NCI-H1930 (cell line): ENCODE measurements at places on chromosomes 4 and X.

DNA sequence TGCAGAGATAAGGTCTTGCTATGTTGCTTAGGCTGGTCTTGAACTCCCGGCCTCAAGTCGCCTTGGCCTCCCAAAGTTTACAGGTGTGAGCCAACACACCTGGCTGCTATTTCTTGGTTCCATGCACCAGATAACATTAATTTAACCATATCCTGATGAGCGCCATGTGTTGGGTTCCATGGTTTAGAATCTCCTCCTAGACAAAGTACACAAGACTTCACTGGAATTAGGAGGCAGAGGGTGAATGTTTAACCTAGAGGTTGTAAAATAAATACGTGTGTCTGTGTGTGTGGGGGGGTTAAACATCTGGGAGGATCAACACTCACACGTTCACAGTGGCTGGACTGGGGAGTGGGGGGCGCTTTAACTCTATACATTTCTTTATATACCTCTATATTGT lies 32.4 kb upstream of the SORCS2 start:
- no peak for DNase-seq

- DNase-seq, result no peak
These were observed 16.5 kb downstream of the TMPRSS11E start for GRCh38 chr4:68463796-68464195.

DNA sequence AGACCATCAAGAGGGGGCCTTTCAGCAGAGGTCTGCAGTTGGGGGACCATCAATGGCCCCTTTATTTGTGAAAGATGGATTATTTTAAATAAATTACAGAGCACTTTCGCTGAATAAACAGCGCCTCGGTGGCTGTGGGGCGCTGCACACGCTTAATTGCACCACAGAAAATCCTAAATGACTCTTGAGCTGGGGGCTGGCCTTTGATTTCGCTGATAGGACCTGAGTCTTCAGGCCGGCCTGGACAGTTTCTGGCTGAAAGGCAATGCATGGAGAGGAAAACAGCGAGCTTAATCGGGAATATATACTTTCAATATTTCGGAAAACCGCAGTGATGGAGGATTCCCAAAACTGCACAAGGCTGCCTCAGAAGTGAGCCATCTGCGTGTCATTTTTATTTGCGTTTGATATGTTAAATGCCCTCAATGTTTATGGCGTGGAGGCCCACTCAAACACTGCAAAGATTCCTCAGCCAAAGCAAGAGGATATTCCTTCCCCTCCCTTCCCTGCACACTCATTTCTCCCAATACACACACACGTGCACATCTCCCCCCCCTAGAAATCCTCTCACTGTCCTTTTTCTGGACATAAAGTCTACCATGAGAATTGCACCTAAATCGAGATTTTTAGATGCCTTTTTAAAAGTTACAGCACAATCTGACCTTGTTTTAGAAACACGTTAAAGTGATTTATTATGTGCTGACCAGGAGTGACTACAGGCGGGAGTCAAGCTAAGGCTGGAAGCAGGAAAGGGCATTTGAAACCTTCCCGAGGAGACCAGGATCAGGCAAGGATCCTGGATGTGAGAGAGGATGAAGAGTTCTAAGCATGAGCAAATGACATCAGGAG lies 340.7 kb downstream of the RAB28 start:
- DNase-seq, result no peak

DNA sequence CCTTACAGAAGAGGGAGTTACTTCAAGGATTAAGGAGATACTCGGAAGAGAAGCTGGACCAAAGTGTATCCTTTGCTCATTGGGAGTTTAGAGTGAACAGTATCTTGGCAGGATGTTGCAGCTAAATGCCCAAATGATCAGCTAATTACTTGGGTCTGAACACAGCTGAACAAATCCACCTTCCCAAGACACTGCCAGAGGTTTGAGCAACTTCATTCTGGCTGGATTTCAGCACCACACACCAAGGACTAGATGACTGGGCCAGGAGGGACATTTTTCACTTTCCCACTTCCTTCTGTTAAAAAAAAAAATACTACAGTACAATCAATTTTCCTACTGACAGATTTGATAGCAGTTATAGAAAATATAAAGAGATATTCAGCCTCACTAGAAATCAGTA lies 324.6 kb downstream of the MID1IP1 start:
- DNase-seq, result no peak

GRCh38 chrX:114061226-114061625 lies 522.7 kb upstream of the HTR2C start:
- no peak for DNase-seq

DNA sequence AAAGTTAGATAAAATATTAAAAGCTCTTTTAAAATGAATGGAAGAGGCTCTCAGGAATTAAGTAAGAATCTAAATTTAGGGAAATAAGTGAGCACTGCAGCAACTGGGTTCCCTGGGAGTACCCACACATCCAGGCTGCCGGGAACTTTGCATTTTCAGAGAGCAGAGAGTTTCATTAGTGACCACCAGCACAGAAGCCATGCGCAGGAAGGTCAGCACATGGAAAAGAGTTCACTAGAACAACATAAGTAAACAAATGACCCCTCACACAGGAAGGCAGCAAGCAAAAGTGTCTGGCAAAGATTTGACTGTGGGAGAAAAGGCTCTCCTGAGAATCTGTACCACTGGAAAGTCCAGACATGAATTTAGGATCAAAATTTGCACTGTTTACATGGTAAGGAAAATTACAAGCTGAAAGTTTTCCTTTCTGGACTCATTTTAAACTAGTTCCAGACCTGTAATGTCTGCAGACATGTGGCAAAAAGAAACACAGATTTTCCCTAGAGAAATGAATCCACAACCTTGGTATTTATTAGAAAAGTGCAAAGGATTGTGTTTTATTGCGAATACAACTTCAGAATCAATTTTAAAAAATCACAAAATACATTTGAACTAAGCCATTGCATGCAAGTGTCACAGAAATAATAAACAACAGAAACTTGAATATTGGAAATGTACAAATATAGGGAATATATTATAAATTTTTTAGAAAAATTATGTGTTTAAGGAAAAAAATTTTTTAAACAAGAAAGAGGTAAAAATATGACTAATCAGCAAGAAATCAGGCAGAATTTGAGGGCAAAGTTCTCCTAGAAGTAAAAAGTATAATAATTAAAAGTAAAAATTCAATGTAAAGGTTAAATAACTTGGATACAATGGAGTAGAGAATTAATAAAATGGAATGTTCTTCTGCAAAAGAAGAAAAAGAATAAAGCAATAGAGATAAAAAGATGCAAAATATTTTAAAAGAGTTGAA lies 18.4 kb upstream of the MYOZ2 start:
- no peak for DNase-seq

DNA sequence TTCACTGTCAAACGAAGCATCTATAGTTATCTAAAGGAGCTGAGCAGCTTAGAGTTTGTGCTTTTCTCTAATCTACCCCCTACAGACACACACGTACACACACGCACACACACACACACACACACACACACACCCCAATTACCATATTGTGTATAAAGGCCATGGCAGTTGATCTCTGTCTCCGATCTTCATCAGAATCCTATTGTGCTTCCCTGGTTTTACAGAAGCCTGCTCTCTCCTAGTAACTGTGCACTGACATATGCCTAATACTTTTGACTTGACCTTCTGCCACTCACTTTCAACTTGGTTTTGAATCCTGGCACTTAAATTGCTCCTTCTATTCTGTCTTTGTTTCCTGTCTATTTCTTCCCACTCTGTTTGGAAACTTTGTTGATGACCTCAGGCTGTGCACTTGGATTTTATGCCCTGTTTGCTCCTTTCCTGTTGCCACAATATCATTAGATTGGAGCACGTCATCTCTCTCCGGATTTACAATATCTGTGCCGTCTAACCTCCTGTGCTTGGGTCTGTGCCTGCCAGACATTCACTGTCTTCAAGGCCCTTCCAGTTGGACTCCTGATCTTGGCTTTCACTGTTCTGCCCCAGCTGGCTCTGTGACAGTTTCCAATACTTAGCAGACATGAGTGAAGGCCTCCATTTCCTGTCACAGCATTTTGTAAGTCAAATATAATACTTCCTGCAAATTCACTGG lies 928.1 kb downstream of the FAT4 start:
- no peak for DNase-seq

DNA sequence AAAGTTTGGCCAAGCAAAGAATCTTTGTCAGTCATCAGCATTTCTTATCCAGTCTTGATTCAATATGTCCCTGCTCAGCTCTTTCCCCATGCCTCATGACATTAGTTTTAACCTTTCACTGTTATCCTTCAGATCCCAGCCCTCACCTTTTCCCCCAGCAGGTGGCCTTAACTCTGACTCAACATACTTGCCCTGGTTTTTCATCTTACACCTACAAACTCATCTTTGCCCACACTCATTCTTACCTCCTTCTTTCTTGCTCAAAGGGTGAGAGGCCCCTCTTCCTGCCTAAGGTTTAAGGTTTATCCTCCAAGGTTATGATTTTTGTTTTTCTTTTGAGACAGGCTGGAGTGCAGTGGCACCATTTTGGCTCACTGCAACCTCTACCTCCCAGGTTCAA lies 10.6 kb upstream of the ANXA5 start:
- no peak for DNase-seq

DNA sequence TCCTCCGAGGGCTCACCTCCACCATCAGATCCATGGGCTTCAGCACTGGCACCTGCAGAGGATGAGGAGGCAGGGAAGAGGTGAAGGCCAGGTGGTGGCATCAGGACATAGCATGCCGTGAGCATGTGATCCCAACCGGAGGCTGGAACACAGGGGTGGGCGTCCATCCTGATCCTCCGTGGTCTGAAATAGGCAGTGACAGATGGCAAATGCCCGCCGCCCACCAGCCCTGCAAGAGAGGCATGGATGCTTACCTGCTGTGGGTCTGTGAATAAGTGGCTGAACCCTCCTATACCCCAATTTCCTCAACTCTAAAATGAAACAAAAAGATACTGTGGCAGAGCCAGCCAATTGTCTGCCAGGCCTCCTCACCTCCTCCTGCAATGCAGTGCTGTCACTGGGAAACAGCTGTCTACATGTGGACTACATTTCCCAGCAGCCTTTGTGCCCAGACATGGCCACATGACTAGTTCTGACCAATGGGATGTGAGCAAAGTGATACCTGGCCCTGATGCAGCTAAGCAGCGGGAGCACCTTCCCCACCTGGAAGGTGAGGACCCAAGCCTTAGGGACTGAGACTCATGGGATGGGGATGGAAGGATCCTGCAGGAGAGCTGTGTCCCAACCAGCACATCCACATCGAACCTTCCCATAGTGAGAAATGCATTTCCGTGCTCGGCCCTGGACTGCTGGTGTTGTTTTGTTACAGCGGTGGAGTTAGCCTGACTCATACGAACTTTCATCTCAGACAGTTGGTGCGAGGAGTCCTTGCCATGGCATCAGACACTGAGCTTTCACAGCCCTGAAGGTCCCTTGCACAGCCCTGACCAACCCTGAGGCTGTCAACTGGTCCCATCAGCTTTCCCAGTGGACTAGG lies 99.5 kb downstream of the PPP2R2C start:
- peak; percentile 3 for DNase-seq

DNA sequence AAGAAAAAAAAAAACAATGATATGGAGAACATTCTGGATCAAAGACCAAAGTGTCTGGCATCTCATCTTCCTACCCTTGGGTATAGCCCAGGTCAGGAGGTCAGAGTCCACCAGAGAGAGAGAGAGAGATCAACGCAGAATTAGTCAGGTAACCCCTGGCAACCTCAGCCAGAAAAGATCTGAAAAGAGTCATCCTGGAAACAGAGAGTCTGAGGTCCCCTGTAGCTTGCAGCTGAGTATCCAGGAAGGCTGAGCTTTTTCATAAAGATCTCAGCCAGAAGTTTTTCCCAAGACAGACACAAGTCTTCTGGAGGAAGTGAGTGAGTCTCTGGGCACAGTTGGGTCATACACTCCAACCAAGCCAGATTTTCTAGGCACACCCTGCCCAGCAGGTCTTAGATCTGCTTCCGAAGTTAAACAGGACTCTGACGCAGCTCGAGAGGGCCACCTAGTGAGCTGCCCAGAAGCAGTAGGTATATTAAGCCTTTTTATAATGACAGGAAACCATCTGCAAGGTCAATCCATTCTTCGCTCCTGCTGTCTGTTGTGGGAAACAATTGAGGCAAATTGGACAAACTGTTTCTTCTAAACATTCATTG lies 35.7 kb downstream of the ACE2 start:
- DNase-seq, result peak; percentile 2

- DNase-seq, result no peak
These were observed 42.1 kb upstream of the MAGEA4 start for GRCh38 chrX:151870602-151871001.

DNA sequence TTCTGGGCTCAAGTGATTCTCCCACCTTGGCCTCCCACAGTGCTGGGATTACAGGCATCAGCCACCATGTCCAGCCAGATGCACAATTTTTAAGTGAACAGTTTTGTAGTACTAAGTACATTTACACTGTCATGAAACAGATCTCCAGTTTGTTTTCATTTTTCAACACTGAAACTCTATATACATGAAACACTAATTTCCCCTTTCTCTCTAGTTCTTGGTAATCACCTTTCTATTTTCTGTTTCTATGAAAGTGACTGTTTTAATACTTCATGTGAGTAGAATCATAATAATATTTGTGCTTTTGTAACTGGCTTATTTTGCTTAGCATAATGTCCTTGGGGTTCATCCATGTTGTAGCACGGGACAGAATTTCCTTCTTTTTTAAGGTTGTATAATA lies 237.4 kb downstream of the CAMK2D start:
- no peak for DNase-seq

DNA sequence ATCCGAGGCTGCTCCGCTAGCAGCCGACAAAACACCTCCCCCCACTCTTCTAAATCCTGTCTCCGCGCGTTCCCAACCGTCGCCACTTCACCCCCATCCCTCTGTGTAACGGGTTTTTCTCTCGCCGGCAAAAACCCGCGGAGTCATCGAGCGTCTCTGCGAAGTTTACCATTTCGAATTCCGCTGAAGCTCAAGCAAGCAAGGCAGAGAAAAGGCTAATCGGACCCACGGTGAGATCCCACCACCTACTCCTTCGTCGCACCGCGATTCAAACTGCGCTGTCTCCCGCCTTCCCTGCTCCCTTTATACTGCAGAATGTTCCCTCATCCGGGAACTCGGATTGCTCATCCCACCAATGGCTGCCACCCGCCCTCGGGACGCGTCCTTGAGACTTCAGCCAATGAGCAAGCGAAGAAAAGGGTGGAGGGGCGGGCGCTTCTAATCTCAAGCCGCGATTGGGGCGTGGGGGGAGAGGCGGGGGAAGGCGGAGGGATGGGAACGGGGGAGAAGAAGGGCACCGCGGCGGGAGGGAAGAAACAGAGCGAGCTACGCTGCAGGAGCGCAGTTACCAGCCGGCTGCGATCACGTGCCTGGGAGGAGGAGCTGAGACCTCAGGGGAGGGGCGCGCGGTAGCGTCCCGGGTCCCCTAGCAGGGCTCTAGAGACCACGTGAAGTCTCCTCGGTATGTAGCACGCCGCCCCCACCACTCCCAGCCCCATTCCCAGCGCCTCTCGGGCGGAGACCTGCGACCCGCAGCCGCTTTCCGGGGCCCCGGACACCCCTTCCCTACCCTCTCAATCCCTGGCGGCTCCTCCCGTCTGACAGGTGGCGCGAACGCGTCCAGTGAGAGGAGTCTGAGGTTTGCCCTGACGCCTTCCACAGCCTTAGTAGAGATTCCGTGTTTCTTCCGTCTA lies at the start of gene H2AZ1:
Gene H2AZ1 (minus strand): TSS at position 277 of the 914 bp plus-strand sequence. CDS start 105 bp downstream, at position 172.
- peak; percentile 98 for DNase-seq

GRCh38 chrX:111098874-111099273 lies 2.9 kb downstream of the PAK3 start:
- no peak for DNase-seq
